ENCODE measurements at places on chromosomes 5 and 9.
A peak's percentile ranks its signal among the peaks of the same experiment; 100 is the strongest.

- DNase-seq, result no peak
These were observed 6.3 kb downstream of the DOLK start for GRCh38 chr9:128940946-128941755.

DNA sequence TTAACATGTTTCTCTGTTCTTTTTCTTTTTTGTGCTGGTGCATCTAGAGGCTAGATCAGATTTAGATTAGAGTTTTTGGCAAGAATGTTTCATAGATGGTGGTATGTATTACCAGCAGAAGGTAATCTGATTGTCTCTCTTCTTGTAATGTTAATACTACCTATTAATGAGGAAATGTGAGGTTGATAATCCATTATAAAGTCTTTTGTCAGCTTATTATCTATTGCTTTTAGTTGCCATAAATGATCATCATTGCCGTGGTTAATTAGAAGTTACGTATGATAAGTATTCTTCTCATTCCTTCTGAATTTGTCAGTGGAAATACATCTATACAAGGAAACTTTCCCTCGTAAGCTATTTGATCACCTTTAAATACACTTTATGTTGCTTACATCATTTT is 135.0 kb downstream of the PAM start:
- no peak for DNase-seq

GRCh38 chr5:111670826-111671492 is 86.0 kb downstream of the NREP start:
- no peak for DNase-seq

DNA sequence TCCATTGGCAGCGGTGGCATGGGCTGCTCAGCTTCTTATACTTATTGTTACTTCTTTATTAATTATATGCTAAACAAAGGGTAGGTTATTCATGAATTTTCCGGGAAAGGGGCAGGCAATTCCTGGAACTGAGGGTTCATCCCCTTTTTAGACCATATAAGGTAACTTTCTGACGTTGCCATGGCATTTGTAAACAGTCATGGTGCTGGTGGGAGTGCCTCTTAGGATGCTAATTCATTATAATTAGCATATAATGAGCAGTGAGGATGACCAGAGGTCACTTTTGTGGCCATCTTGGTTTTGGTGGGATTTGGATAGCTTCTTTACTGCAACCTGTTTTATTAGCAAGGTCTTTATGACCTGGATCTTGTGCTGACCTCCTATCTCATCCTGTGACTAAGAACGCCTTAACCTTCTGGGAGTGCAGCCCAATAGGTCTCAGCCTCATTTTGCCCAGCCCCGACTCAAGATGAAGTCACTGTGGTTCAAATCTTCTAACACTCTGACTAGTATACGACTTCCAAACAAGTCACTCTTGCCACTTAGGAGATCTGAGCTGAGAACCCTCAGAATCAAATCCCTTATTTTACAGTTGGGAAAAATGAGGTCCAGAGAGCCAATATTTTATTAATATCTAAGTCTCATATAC is 237.5 kb downstream of the TRIM32 start:
- no peak for DNase-seq

DNA sequence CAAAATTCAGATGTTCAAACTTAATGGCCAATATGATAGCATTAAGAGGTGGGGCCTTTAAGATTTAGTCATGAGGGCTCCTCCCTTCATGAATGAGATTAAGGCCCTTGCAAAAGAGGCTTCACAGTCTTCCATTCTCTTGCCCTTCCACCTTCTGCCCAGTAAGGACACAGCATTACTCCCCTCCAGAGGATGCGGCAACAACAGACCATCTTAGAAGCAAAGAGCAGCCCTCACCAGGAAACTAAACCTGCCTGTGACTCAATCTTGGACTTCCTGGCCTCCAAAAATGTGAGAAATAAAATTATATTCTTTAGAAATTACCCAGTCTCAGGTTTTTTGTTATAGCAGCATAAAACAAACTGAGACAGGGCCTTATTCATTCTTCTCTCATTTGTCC is 8.2 kb downstream of the AP3B1 start:
- DNase-seq, result no peak

DNA sequence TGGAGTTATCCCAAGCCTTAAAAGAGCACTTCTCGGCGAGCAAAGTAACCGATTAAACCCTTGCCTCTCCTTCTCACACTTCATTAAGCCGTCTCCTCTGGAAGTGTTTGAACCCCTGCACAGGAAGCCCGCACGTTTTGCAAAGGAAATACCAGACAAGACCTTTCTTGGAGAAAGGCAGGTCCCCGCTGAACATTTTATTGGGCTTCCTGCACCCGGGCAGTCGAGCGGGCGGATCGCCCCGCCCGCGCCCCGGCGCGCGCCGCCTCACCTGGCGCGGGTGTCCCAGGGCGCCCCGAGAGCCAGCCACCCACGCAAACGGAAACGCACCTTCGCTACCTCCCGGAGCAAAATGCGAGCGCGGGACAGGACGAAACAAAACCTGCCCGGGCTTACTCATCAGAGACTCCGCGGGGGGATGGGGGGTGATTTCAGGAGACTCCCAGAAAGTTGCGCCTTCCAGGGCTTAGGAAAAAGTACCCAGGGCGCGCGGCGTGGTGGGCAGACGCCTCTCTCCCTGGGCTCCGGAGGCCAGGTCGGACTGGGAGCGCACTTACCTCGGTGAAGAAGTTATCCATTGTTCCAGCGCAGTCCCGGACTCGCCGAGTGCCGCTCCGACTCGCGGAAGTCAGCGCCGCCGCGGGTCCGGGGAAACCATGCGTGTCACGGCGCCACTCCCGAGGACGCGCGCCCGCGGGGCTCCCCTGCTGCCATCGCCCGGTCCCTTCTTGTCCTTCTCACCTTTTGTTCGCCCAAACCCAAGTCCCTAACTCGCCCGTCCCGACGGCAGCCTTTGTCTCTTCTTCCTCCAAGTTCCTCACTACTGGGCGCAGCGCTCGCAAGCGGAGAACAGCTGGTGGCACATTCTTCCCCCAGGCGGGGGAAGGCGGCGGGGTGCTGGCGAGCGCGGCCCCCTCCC is 598 bp downstream of the MYO10 start:
- no peak for DNase-seq

- DNase-seq, result no peak
These were observed 92.5 kb downstream of the MSX2 start for GRCh38 chr5:174816858-174817257.

DNA sequence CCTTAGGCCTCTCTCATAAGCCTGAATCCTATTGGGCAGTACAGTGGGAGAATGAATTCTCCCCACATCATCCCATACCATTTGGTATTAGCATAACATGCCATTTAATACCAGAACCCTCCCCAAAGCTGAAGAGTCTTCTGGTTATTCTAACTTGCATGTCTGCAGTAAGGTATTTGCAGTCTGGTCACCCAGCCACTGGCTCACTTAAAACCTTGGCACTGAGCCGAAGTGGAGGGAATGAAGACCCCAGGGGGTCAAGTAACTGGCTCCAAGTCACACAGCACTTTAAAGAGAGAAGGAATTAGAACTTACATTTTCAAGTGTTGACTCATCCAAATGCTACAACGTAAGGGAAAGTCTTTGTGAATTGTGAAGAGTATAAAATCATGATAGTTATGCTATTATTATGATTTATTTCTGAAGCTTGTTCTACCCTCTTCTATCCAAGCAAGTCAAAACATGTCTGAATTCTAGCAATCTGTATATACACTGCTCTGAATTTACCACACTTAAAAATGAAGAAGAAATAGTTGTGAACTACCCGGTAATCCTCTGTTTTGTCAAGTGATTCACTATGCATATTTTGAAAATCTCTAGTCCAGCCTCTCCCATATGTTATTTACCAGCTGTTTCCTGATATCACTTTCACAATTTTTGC is 28.5 kb downstream of the GLRA1 start:
- DNase-seq, result no peak

- no peak for DNase-seq
These were observed 355.7 kb upstream of the IRX2 start for GRCh38 chr5:3107156-3107611.

- DNase-seq, result no peak
These were observed 433.7 kb downstream of the ENC1 start for GRCh38 chr5:74206579-74207550.

GRCh38 chr9:21708260-21708711 is 94.2 kb upstream of the MTAP start:
- DNase-seq, result no peak

DNA sequence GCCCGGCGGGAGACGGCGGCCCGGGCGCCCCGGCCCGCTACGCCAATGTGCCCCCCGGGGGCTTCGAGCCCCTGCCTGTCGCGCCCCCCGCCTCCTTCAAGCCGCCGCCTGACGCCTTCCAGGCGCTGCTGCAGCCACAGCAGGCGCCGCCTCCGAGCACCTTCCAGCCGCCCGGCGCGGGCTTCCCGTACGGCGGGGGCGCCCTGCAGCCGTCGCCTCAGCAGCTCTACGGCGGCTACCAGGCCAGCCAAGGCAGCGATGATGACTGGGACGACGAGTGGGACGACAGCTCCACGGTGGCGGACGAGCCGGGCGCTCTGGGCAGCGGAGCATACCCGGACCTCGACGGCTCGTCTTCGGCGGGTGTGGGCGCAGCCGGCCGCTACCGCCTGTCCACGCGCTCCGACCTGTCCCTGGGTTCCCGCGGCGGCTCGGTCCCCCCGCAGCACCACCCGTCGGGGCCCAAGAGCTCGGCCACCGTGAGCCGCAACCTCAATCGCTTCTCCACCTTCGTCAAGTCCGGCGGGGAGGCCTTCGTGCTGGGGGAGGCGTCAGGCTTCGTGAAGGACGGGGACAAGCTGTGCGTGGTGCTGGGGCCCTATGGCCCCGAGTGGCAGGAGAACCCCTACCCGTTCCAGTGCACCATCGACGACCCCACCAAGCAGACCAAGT is 723 bp downstream of the SNX18 start:
- DNase-seq, result peak; percentile 65

DNA sequence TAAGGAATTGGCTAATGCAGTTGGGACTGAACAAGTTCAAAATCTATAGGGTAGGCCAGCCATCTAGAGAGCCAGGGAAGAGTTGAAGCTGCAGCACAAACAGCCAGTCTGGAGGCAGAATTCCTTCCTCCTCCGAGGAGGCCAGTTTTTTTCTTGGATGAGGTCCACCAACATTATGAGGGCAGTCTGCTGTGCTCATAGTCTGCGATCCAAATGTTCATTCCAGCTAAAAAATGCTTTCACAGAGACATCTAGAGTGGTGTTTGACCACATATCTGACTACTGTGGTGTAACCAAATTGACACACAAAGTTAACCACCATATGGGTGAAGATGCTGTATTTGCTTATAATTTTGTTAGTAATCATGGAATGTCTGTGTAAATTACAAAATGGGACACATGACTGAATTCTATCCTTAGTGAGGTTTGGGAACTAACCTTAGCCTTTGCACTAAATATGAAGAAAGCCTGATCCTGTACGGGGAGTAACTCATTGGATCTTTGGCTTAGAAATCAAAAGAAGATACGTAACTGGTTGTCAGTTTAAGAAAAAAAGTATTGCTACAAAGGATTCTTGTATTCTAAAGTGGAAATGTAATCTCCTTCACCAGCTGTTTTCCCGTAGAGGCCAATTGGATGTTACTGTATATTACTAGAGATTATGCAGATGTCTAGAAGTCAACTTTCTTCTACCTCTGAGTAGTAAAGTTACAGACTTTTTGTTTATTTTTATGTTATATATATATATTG is 70.6 kb downstream of the SPIN1 start:
- DNase-seq, result no peak

- DNase-seq, result no peak
These were observed 843.9 kb upstream of the DMAC1 start for GRCh38 chr9:8643464-8643863.

- no peak for DNase-seq
These were observed 212.8 kb upstream of the ADAMTSL1 start for GRCh38 chr9:18261181-18261580.

- DNase-seq, result no peak
These were observed 766.1 kb downstream of the IRX1 start for GRCh38 chr5:4361753-4362152.

- DNase-seq, result no peak
These were observed 38.5 kb upstream of the FRRS1L start for GRCh38 chr9:109205526-109205925.

DNA sequence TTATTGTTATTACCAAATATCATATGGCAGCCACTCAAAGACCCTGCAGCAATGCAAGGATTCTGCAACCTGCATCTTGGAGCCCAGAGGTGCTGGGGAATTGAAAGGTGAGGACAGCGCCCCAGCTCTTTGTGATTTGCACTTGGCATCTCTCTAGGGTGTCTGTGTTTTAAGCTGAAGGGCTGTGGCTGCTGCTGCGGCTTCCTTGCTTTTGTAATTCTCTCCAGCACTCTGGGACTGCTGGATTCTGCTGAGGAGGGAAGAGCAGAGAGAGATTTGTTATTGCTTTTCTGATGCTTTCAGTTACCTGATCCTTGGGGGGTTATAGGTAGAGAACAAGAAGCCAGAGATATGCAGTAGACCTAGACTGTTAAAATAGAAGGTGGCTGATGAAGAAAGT is 562.4 kb downstream of the EBF1 start:
- DNase-seq, result no peak

GRCh38 chr5:139960723-139961383 is 82.2 kb downstream of the NRG2 start:
- DNase-seq, result no peak

GRCh38 chr9:133709015-133709611 is 29.0 kb downstream of the SARDH start:
- DNase-seq, result no peak

GRCh38 chr5:7869474-7870136 is 657 bp downstream of the MTRR start:
- DNase-seq, result no peak

DNA sequence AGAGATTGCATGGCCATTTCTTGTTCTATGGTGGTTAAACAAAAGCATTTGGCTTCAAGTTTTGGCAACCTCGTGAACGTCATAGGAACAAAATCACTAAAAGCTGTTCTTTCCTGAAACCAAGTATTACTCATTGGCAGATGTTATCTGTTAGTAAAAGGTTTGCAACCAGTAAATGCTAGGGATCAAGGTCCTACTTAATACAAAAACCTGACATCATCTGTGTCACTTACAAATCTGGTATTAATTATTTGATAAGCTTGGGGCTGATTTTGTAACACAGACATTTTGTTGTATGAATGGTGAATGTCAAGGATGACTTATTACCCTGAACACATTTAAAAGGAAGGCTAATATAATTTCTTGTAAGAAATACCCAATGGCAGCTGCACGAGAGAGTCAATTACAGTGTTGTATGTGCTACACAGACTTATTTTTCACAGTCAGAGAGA is 486.4 kb upstream of the ZNF608 start:
- DNase-seq, result no peak

DNA sequence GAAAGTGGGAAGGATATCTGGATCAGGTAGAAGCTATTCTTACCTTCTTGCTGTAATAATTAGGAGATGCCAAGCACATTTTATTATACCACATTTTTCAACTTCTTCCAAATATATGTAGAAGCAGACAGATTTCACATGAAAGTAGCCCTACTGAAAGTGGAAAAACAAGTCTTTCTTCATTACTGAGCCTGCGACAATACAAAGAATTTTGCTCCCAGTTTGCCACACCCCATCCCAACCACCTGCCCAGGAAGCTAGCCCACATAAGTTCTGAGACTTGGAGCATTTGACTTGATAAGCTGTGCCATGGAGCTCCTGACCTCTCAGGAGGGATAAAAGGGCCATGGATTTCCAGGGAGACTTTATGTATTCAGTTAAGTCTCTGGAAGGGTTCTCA is 249.1 kb upstream of the ADCY2 start:
- DNase-seq, result no peak
